Stimulated activated CD4-positive, alpha-beta T cell treated with anti-CD3 and anti-CD28 coated beads, Interleukin-12 subunit alpha, Interleukin-12 subunit beta, amount 100 ng/mL, for 48 hours (primary cell): ENCODE measurements at places on chromosomes 1 and 21.

DNA sequence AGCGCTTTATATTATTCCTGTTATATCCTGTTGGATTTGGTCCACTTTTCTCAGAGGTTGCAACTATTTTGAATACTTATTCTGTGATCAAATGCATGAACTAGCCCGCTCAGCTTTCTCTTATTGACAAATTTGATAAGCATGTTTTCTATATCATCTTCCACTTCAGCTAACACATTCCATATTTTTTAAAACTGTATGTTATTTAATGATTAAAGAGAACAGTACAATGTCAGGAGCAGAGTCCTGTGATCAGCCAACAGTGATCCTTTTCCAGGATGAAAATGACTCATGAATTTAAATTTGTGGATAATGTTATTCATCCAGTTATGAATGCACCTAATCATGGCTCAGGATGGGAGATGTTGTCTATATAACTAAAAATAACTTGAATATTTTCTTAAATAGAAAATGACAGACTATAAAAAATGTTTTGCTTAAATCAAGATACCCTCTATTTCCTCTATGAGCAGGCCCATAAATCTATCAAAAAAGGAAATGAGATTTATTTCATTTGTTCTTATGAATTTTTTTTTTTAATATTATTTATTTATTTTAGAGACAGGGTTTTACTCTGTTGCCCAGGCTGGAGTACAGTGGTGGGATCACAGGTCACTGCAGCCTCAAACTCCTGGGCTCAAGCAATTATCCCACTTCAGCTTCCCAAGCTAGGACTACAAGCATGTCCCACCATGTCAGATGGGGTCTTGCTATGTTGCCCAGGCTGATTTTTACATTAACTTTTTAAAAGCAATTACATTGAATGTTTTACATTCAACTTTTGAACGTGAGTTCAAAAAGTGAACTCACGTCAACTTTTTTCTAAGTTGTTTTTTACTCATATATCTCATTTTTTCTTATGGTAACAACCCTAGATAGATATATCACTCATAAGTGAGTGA lies 12.5 kb downstream of the BPNT1 start:
- DNase-seq: no peak

DNA sequence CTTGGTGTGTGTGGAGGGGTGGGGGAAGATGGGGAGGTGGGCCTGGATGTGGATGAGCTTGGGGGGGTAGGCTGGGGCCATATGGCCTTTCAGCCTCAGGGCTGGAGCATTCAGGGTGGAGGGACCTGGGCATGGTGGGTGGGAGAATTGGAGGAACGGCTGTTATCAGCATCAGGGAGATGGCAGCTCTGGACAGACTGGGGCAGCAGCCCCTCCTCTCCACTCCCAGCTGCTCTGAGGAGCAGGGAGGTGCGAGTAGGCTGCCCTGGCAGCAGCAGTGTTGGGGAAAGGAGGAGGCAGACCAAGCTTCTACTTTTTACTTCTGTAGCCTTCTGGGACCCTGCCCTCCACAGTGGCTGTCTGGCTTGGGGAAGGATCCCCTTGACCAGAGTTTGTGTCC lies 10.2 kb downstream of the PPFIA4 start:
- no peak for DNase-seq

DNA sequence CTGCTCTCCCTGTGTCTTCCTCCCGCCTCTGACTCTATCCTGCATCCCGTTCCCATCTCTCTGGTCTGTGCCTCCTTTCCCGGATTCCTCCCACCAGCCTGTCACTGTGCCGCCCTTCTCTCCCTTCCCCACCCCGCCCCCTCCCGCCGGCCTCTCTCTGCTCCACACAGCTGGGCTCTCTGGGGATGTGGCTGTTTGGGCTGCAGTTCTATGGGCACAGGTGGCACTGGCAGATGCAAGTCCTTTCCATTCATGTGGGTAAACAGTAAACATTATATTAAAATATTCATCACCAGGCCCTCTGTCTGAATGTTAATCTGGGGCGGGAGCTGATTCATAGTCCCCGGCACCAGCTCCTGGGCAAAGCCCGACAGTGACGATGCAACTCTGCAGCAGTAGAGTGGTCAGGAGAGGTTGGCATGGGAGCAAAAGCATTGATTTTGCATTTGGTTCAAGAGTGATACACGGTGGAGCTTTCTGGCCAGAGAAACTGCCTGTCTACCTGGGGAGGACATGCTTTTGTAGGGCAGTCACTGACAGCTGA lies 249.3 kb downstream of the TNR start:
- no peak for DNase-seq

DNA sequence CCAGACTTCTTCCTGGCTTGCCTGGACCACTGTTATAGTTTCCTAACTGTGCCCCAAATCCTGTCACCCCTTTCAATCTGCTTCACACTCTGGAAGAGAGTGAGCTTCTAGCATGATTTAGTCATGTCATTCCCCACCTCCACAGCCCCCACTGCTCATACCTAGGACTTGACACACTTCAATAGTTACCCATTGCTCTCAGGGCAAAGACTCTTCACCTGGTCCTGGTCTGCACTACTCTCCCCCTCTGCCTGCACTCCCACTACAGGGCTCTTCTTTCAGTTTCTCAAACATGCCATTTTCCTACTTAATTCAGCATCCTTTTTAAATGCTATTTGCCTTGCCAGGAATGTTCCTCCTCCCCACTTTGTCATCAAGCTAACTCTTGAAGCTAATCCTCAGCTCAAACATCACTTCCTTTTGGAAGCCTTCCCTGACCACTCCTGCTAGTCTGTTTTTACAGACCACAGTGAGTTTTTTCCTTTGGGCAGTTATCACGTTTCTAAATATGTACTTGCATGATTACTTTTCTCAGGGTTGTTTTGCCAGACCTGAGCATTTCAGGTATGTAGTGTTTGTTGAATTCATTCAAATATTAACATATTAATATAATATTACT lies 24.7 kb downstream of the CYP2J2 start:
- no peak for DNase-seq

- no peak for DNase-seq
These were observed 8.9 kb upstream of the PCBP3 start for GRCh38 chr21:45634511-45635183.

- DNase-seq: no peak
These were observed 48.3 kb downstream of the ZBTB18 start for GRCh38 chr1:244099258-244099930.

GRCh38 chr1:36737038-36737555 lies 254.4 kb upstream of the CSF3R start:
- no peak for DNase-seq

DNA sequence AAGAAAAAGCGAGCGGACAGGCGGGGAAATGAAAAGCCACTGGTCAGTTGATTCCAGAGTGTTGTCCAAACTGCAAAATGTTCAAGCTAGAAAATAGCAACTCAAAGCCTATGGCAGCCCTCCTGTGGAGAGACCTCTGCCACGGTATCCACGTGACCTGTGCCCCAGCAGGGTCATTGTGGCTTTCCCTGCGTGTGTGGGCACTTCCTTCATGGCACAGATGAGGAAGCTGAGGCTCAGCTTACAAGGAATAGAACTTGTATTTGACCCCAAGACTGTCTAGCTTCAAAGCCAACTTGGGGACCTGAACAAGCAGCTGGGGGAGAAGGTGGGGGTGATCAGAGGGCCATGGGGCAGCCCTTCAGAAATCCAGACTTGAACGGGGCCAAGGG lies 15.6 kb upstream of the PLEKHG5 start:
- DNase-seq: no peak

DNA sequence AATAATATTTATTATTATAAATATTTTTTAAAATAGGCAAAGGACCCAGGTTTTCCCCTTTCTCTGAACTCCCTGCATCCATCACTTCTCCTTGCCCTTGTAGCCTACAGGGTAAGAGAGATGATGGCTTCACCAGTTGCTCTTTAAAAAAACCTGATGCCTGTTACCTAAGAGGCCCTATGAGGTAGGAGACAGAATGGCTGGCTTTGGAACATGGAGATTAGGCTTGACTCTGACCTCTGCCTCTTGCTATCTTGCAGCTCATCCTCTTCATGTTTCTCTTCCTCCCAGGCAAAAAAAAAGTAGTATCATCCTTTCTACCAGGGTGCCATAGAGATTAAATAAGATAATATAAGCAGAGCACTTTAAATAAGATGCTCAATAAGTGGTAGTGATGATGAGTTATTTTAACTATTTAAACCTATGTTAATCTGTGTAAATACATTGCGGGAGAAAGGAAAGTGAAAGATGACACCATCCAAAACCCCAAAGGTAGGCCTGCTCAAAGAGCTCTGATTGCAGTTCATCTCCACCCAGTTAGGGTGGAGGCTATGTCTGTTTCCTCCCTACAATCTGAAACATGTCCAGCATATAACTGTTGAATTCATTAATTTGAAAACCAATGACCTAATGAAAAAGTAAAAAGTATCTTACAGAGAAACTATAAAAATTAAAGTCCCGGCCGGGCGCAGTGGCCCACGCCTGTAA lies 51.8 kb downstream of the RGS2 start:
- DNase-seq: no peak

GRCh38 chr1:204087893-204088528 lies 15.1 kb downstream of the SOX13 start:
- no peak for DNase-seq

GRCh38 chr1:159009704-159010361 lies at the start of gene IFI16:
Gene IFI16 (plus strand): TSS chr1:159009907. CDS start chr1:159014681, 4,774 bp downstream.
- no peak for DNase-seq

GRCh38 chr1:172270605-172271004 lies 149.9 kb upstream of the C1orf105 start:
- no peak for DNase-seq

DNA sequence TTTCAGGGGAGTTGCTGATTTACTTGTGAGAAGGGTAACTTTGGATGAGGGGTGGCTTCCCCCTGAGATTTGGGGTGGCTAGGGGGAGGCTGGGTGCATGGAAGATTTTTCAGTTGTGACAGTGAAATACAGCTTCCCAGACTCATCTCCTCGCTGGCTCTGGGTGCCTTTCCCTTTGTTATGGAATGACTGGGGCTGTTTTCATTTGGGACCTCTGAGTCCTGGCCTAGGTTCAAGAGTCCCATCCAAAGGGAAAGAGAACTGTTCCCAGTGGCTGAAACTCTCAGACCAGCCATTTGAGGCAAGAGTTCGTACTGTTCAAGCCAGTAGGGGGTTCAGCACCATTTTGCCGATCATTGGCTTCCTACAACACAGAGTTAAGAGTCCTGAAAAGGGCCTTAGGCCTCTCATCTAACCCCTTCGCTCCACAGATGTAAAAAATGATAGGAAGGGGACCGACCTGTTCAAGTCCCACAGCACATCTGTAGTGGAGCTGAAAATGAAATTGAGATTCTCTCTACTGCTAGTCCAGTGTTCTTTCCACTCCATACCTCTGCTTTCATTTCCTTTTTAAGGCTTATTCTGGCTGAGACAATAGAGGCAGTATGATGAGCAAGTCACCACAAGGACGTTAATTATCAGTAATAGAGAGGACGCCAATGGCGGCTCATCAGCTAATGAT lies 958 bp downstream of the DDR2 start:
- DNase-seq: no peak
